ENCODE measurements at places on chromosomes 6 and 20. TPM values are rescaled to one million over a fixed set of nuclear protein-coding genes. Genes with fewer than 3 reads are reported as not detected.

MOG gene
- 3.1 TPM for polyA plus RNA-seq

OXT gene
- not detected for polyA plus RNA-seq

SLC17A3 gene
- not detected for polyA plus RNA-seq

RPP21 gene
- 113 TPM for polyA plus RNA-seq

SMIM13 gene
- polyA plus RNA-seq, result 8.3 TPM

ZKSCAN4 gene
- 2.0 TPM for polyA plus RNA-seq

POU5F1 gene
- polyA plus RNA-seq, result 1.3 TPM

DLK2 gene
- 4.5 TPM for polyA plus RNA-seq

GINS1 gene
- polyA plus RNA-seq, result 0.28 TPM

NKAIN4 gene
- polyA plus RNA-seq, result not detected

FAXC gene
- polyA plus RNA-seq, result 0.07 TPM

ZNF451 gene
- 4.9 TPM for polyA plus RNA-seq

NECAB3 gene
- polyA plus RNA-seq, result 90.6 TPM
